AG04450 (cell line): ENCODE measurements at places on chromosomes 16 and 17. TPM values are rescaled to one million over a fixed set of nuclear protein-coding genes. Genes with fewer than 3 reads are reported as not detected.
A peak's percentile ranks its signal among the peaks of the same experiment; 100 is the strongest.

DNA sequence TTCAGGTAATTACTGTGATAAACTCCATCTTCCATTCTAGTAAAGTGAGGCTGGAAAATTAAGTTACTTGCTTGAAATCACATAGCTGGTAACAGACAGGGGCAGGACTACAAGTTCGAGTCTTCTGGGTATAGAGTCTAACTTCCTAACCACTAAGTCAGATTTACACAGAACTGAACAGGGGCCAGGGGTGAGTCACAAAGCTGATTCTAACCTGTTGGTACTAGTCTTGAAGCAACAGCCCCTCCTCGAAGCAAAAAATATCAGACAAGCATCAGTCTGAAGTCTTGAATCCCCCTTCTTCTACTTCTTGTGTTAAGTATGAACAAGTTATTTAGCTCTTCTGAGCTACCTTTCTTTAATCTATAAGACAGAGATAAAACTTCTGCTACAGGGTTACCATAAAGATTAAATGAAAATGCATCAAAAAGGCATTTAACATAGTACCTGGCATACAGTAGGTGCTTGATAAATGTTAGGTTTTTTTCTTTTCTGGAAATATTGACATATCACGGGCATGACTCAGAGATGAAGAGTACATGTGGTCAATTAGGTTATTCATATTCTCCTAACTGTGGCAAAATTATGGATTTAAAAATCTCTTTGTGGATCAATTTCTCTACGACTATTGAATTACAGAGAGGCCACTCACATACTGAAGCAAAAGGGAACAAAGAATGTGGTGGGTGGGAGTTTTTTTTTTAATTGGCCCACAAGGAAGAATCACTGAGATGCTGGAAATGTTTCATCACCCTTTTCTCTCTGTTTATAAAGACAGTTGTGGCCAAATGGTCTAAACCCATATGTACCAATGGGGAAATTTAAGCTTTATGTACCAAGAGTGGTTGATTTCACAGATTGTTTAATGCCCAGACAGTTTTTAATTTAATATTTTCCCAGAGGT is 266.9 kb upstream of the DYNLRB2 start:
- DNase-seq: peak; percentile 29

Gene COQ9
- polyA plus RNA-seq: 59.0 and 60.3 TPM in 2 replicates

DNA sequence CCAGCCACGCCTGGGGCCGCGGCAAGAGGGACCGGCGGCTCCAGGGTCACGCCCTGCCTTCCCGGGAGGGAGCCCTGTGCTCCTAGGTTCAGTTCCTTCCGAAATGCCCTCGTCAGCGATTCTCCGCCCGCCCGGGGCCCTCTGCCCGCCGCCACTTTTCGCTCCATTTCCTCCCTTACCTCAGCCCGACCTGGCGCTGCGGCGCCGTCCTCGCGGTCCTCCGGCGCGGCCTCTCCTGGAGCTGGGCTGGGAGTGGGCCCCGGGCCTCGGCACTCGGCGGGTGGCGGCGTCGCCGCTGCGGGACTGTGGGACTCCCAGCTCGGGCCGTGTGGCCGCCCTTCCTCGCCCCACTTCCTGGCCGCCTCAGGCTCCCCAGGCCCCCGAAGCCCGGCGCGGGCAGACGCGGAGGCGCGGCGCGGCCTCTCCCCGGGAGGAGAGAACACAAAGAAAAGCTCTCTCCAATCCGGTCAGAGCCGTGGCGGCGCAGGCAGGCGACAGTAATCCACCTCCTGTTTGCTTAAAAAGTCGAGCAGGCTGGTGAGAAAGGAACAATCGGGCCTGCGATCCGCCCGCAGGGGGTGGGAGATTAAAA is 1.6 kb downstream of the BAHCC1 start:
- no peak for DNase-seq

DNA sequence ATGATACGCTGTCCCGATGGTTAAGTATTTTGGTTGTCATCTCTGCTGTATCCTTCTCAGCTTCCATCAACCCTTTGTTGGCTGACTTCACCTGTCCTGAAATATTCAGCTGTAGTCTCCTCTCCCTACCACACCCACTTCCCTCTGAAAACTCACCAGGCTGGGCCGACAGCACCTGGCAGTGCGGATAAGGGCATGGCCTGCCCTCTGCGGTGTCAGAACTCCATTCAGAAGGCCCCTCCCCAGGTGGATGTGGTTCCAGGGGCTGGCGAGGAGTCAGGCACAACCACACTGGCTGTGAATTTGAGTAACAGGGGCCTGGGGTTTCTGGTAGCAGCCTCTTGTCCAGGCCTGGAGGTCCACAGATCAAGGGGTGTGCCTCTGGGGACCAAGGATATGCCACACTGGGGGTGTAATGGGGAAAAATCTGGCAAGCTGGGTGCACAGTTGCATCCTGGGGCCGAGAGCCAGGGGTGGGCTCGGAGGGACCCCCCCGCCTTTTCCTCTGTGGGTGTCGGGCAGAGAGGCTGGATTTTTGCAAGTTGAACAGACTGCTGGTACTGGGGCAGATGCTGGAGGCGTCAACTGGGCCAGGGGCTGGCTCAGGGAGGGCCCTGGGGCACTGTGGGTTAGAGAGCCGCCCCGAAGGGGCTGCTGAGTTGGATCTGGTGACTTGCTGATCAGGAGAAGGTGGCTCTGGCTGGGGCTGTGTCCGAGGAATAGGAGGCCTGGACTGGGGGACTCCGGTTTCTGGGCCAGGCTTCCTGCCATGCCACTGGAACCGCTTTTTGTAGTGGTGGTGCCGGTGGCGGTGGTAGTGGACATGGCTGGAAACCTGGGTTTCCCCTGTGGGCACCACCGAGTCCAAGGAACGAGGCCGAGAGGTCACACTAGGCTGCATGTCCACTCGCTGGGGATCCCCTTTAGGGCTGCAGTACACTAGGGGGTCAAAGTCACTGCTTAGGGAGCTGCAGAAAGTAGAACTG is 5.6 kb upstream of the SUPT4H1 start:
- no peak for DNase-seq

- DNase-seq: peak; percentile 88
These were observed 28.0 kb downstream of the ZCCHC14 start for GRCh38 chr16:87464691-87465300.

DNA sequence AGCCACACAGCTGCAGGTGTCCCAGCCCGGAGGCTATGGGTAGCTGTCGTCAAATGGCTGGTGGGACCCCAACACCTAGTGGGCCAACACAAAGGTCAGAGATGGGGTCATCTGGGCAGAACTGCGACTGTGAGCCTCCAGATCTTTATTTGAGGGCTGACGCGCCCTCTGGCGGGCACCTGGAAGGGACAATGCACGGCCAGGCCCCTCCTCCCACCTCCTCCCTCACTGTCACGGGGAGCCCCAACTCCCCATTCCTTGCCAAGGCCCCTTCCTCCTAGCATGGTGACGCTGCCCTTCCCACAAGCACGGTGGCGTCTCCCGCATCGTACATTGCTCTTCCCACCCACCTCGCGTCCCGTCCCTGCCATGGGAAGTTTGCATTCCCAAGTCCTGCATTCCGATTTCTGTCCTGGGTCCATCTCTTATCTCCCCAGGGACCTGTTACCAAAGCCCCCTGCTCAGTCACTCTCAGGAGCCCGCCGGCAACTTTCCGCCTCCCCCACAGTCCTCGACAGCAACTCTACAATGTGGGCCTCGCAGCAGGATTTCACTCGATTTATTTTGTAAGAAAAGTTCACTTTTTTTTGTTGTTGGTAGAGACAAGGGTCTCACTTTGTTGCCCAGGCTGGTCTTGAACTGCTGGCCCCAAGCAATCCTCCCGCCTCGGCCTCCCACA is 1.0 kb downstream of the TLE7 start:
- DNase-seq: no peak

Gene CCL7
- polyA plus RNA-seq: 0.50 and 0.62 TPM in 2 replicates

GRCh38 chr16:31365131-31365865 is 10.3 kb downstream of the ITGAX start:
- no peak for DNase-seq
